ENCODE measurements at places on chromosomes 5 and 9.

DNA sequence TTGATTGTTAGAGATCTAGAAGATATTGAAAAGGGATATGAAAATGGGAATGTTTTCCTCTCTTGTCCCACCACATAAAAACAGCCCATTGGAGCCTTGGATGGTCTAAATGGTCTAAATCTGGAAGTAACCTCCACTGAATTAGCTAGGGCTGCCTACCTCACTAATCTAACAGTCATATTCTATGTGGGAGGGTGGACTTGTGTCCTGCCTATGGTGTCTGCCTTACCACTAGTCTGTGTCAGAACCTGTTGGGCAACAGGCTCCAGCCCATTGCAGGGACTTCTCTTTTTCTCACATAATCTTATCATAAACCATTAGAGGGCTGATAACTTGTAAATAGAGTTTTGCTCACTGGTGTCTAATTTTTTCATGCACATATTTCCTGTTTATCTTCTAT, 548.8 kb upstream of the CDH18 start:
- no peak for DNase-seq

GRCh38 chr5:10655161-10655971, 91.5 kb downstream of the ANKRD33B start:
- DNase-seq: no peak

DNA sequence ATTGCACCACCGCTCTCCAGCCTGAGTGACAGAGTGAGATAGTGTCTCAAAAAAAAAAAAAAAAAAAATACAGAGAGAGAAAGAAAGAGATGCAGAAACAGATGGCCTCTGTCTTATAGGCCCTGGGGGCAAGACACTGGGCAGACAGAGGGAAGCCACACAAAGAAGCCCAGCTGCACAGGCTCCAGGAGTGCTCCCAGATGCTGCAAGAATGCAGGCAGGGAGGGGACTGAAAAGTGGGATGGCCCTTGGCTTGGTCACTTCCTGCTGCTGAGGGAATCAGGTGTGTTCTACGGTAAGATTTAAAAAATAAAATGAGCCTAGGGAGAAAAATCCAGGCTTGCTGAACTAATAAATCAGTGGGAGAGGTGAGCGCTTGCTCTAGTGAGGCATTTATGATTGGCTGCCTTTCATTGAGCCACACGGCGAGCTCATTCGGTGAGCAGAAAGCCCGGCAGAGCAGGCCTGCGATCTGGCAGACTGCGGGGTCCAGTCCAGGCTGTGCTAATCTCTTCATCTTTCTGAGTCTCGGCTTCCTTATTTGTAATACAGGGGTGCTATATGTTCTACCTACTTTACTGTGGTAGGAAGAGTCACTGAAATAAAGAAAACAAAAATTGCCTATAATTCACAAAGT, 80.6 kb downstream of the RAD23B start:
- no peak for DNase-seq

DNA sequence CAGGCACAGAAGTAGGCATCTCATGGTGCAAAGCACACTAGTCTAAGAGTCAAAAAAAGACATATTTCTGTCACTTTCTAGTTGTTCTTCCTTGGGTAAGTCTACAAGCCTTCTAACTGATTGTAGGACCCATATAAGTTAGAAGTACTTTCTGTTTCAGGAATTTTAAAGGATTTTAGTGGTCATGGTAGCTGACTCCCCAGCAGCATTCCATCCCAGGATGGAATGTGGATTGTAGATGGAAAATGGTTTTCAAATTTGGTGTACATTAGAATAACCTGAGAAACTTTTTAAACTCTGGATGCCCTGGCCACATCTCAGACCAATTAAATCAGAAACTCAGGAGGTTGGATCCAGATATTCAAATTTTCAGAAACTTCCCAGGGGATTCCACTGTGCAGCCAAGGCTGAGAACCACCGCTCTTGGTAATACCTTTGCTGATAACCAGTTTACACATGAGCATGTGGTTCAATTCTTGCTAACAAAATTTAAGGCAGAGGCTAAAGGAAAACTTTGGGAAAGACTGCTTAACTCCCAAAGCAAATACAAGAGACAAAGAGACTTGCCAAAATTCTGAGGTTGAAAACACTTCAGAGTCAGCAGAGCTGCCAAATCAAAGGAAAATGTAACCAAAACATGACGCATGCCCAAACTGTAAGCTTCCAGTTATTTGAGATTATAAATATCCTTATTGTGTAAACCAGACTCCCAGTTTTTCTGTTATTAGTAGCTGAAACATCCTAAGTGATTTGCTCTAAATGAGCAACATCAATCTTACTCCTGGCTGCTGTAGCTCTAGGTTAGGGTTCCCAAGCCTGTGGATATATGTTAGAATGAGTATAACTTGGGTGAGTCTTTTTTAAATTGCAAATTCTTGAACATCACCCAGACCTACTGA, 145.4 kb upstream of the MTAP start:
- no peak for DNase-seq

DNA sequence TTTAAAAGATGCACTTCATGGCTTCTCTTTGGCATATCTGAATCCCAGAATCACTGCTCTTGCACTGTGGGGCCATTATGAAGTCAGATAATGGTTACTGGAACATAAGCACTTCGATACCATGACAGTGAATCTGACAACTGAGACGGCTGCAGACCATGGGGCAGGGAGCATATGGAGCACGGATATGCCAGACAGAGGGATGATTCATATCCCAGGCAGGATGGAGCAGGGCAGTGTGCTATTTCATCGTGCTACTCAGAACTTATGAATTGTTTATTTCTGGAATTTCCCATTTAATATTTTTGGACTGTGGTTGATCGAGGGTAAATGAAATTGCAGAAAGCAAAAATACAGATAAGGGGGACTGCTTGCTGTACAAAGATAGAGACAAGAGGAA, 145.0 kb downstream of the EGFLAM start:
- no peak for DNase-seq

DNA sequence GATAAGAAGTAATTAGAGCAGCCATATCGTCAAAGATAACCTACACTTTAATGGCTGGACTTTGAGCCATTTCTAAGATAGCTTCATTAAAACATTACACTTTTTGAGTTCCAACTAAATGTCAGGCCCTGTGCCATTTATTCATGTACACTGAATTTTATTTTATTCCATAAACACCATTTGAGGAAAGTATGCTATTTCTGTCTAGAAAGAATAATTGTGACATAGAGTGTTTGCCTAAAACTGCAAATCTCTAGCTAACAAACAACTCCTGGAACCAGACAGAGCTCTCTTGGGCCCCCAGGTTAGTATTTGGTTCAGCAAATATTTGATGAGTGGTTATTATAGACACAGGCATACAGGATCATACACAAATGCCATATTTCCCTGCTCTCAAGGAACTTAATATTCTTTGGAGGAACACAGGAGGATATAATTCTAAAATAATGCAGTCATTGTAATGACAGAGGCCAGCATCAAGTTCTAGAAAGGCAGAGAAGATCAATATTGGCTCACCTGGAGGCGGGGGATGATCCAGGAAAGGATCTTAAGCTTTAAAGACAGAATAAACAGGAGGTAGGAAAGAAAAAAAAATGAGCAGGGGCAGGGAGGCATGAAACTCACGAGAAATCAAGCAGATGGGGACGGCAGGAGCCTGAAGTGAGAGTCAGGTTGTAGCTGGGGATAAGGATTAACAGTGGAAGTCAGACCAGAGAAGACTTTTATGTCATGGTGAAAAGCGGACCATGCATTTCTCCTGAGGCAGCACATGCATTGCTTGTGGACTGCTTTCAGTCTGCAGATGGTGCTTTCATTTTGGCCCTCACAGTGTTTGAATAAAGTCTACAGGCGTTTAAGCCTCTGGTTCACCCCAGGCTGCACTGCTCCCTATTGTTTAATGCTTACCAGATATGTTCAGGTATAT, 127.7 kb downstream of the GCNT1 start:
- peak; percentile 39 for DNase-seq

DNA sequence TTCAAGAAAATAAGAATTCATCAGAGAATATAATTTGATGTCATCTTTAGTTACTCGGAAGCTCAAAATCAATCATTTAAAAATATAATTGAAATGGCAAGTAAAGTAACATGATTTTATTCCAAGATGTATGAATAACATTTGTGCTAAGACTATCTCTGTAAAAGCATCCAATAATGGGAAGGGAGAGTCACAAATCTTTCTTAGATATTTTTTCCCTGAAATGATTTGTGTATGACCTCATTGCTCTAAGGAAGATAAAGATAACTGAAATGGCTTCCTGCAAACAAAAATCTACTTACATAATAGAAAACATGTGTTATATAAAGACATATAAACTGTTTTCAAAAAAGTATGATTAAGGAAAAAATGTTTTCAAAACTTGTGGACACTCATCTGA, 97.4 kb upstream of the FGF10 start:
- no peak for DNase-seq

GRCh38 chr9:136537896-136538598, 7.8 kb downstream of the NOTCH1 start:
- no peak for DNase-seq

- no peak for DNase-seq
Observed at GRCh38 chr9:31587146-31587545, 797.3 kb upstream of the ACO1 start.

DNA sequence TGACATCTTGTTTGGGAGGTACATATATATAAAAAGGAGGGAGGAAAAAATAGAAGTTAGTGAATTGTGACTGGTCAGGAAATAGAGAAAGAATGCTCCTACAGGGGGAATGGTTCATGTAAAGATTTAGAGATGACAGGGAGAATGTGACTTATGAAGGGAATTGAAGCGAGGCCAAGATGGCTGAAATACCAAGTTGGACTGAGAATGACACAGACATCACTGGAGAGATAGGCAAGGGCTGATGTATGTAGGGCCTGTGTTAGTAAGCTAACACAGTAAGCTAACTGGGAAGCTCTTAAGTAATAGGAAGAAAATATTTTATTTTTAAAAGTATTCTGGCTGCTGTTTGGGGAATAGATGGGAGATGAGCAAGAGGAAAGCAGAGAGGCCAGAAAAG, 286.3 kb downstream of the NNT start:
- DNase-seq: no peak

DNA sequence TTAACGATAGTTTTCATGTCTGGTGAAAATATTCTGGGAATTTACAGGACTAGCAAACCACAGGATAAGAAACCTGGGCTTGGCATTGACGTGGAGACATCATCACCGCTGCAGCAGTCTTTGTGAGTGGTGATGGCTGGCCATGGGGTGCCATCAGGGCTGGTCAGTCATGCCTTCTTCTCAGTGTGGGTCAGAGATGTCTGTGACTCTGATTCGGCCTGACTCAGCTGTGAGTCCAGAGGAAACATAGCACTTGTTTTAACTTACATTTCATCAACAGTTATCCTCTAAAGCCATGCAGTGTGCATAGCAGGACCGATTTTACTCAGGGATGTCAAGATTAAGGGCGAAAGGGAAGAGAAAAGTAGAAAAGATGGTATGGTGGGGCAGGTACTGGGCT, 33.2 kb upstream of the CYFIP2 start:
- DNase-seq: no peak

DNA sequence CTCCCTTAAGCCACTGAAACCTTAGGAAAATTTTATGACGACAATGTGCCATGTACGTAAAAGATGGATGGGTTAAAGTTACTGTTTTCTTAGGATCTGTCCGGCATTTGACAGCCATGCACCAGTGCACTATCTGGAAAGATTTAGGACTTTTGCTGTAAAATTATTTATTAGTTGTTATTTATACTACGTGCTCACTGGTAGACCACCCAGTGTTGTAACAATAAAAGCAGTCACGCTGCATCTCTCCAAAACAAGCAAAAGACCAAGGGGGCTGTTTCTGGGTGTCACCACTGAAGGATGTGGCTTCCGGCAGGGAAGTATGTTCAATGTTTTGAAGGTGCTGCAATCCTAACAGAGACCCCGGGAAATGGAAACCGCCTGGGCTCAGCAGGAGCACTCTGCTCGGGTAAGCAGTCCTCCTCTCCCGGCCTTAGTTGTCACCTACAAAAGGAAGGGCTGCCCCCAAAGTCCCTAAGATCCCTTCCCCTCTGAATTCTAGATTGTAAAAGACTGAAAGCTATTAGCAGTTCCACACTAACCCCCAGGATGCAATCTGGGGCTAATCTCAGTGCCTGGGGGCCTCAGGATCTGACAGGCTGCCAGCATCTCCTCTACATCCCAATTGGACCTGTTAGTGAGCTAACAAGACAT, 38.6 kb downstream of the SAXO1 start:
- no peak for DNase-seq

- no peak for DNase-seq
Observed at GRCh38 chr5:118224546-118224945, 763.8 kb downstream of the DTWD2 start.
